ENCODE measurements at places on chromosomes 5 and 9.

DNA sequence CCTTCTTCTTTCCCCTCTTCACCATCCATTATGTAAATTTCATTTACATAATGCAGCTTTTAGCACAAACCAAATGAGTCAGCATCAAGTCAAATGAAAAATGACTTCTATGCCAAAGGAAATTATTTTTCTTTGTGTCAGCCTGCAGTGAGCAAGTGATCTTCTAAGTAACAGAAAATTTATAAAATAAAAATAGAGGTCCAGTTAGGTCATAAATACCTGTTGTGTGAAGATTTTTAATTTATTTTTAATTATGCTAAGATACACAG lies 16.7 kb upstream of the THG1L start:
- DNase-seq = no peak

- DNase-seq = no peak
Measured at GRCh38 chr9:84669288-84670137, at the start of gene NTRK2. TSS of gene NTRK2 (plus strand) at chr9:84669729. CDS start at chr9:84670749, 1,020 bp downstream.

DNA sequence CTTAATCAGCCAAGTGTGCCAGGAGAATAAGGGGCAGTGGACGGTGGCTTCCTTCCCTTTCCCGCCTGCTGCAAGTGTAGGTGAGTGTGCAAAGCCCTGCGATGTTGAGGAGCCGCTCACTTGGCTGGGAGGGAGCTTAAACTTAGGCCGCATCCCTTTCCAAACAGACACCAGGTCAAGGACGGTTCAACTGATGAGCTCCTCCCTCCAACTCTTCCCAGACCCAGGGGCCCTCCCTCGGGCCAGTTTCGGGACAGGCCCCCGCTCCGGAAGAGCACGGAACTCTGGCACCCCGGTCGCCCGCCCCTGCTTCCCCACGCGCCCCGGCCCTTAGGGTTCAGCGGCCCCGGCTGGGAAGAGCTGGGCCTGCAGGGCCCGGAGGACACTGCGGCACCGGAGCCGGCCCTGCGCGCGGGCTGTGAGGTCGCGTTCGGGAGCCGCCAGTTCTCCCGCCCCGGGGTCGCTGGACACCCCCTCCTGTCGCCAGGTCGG lies 481 bp downstream of the MRPL36 start:
- peak; percentile 8 for DNase-seq

DNA sequence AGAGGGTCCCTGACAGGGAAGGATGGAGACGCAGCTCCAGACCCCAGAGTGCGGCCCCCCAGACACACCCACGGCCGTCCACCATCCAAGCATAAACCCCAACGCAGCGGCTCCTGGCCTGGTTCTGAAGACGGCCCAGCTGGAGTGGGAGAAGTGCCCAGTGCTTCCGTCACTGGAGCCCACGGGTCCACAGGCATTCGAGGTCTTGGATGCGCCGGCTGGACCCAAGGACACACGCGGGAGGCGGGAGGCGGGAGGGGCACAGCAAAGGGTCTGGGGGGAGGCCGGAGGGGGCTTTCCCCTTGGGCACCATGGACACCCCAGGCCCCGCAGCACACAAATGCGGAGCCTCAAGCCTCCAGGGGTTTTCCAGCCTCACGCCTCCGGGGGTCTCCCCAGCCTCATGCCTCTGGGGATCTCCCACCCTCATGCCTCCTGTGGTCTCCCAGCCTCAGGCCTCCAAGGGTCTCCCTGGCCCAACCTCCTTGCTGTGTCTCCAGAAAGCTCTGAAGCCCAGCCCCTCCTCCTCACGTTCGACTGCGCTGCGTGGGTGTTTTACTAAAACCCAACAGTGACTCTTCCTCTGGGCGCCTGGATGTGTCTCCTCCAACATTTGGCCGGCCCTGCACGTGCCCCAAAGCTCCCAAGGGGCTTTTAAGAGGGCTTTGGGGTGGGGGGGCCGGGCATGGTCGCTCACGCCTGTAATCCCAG lies 15.2 kb downstream of the EXD3 start:
- DNase-seq = no peak

DNA sequence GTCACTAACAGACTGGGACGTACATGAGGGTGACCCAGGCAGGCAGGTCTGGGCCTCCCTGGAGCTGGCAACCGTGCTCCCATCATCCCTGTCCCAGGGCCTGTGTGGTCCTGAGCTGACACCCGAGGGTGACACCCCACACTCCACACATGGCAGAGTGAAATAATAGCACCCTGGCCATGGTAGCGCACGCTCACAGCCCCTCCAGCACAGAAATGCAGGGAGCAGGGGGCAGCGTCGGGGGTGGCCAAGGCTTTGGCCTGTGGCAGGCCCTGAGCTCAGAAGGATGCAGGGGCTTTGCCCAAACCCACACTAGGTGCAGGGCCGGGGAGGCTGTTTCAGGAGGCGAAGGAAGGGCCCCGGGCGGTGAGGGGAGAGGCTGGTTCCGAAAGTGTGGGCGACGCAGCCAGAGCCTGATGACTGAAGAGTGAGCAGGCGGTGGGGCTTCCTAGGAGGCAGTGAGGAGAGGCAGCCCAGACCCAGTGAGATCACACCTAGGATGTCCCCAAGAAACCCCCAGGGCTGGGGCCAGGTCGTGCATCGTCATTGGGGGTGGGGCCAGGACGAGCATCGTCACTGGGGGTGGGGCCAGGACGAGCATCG lies 12.9 kb downstream of the OR2V2 start:
- DNase-seq = peak; percentile 69

DNA sequence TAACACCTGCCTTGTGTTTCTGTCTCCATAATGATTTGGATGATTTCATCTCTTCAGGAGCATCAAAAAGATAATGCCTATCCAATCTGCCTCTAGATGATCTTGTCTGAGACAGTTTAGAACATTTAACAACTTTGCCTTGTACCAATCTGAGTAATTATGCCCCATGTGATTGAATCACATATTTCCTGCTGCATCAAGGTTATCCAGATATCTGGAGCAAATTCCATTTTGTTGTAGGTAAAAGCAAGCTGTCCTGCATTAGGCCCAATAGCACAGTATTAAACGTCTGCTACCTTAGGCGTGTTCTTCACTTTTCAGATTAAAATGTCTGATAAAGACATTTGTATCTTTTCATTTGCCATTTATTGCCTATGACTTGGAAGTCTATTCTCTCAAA lies 54.1 kb upstream of the MARCHF11 start:
- no peak for DNase-seq

DNA sequence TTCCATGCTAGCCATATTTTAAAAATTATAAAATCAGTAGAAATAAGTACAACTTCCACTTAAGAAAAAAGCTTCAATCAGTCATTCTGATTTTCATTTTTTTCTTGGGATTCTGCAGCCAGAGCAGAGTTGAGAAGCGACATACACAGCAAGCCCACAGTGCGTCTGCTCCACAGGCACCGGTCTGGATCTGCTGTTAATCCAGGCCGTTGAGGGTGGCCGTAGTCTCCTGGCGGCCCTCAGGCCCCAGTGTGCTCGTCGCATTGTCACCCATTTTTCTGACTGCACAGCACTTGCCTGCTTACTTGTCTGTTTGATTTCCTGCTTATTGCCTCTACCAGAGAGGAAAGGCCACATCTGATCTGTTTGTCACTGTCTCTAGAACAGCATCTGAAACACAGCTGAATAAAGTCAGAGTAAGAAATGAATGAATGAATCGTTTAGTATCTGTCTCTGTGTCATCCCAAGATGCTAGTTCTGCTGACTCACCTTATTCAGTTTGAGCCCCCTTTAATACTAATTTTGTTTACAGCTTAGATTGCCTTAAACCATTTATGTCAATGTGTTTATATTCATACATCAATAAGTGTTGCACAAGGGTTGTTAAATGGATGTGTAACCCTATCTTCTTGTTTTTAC lies 11.6 kb upstream of the ASPN start:
- DNase-seq = no peak

GRCh38 chr9:110140276-110140675 lies 67.7 kb downstream of the C9orf152 start:
- no peak for DNase-seq

DNA sequence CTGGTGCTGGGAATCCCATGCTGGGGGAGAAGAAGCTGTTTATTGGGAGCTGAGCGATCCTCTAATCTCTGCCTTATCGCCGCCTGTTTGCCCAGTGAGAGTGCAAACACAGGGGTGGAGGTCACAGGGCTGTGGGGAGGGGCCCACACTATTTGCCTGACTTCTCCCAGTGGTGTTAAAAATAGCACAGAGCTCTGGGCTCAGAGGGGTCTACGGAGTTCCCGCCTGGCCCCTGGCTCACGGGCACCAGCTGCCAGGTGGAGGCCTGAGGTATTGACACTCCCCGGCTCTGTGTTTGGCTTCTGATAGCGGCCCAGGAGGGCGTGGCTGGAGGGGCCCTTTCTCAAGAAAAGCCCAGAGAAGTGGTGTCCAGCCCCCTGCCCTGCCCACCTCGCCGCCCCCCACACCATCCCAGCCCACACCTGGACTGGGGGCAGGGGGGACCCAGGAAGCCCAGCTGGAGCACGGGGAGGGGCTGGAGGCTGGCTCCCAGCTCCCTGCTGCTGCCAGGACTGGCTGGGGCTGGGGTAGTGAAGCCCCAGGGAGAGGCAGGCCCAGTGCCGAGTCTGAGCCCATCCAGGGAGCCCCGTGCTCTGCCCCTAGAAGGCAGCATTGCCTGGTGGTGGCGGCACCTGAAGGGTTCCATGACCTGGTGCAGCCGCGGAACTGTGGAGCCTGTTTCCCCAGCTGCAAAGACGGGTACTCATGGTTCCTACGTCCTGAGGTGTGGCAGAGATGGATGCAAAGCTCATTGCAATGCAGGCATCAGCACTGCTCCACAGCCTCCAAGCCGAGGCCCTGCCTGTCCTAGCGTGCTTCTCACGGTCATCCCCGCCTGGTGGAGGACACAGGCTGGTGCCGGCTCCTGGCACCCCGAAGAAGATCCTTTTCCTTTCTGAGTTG lies 35.7 kb upstream of the EGFL7 start:
- no peak for DNase-seq

GRCh38 chr5:93599399-93600120 lies 16.5 kb downstream of the NR2F1 start:
- no peak for DNase-seq

DNA sequence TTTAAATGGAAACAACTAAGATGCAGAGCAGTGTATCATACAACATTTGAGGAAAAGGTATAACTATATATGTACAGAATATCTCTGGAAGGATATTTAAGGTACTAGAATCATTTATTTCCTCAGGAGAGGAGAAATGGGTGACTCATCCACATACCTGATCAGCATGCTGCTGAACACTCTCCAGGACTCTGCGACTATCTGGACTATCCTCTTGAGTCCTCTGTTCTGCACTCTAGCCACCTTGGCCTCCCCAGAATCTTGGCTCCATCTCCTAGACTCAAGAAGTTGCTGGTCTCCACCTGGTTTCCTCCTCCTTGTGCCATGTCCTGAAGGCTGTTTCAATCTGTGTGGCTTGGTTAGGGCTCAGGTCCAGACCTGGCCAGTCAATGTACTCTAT lies 8.8 kb upstream of the PRDM6 start:
- DNase-seq = no peak

DNA sequence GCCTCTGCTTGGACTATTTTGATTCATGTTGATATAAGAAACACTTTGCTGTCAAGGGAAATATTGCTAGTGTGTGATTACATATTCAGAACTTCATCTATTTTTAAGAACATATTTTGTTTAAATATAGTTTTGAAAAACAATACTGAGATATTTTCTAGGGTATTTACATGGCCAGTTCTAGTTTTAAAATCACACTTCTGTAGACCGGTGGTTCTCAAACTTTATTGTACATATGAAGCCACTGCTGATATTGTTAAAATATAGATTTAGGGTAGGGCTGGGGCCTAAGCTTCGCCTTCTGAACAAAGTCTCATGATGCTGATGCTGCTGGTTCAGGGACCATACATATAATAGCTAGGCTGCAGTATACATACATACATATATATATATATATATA lies 1000.0 kb downstream of the PTPRD start:
- no peak for DNase-seq

- no peak for DNase-seq
Measured at GRCh38 chr9:5566054-5566618, 55.8 kb downstream of the PDCD1LG2 start.

- no peak for DNase-seq
Measured at GRCh38 chr5:74493411-74493810, 147.1 kb downstream of the ENC1 start.

- DNase-seq = no peak
Measured at GRCh38 chr9:137045294-137046087, 486 bp downstream of the NPDC1 start.

DNA sequence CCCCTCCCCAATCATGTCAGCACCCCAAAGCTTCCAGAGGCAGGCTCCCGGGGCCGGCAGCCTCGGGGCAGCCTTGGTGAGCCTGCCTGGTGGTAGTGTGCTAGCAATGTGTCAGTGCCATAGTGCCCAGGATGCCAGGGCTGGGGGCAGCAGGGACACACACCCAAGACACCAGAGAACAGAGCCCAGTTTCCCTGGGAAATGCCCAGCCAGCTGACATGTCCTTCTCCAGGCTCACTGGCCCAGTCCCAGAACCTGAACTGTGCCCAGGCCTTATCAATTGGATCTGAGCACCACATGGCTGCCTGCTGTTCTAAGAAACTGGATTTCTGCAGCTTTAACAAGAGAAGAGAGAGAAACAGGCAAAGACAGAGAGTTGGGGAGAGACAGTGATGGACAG lies 74.9 kb upstream of the LRRTM2 start:
- no peak for DNase-seq
